ENCODE measurements at places on chromosomes 4 and X. TPM values are rescaled to one million over a fixed set of nuclear protein-coding genes. Genes with fewer than 3 reads are reported as not detected.

- peaks cover 16% of the 10 kb centered on the region for H3K4me1 ChIP-seq
- H3K36me3 ChIP-seq, result no peaks in the 10 kb centered on the region
- no peak overlapping the region for H3K27ac ChIP-seq
- no peak for DNase-seq
- H3K27me3 ChIP-seq, result no peaks in the 10 kb centered on the region
These were observed 67.0 kb downstream of the UCHL1 start for GRCh38 chr4:41323706-41324105.

DNA sequence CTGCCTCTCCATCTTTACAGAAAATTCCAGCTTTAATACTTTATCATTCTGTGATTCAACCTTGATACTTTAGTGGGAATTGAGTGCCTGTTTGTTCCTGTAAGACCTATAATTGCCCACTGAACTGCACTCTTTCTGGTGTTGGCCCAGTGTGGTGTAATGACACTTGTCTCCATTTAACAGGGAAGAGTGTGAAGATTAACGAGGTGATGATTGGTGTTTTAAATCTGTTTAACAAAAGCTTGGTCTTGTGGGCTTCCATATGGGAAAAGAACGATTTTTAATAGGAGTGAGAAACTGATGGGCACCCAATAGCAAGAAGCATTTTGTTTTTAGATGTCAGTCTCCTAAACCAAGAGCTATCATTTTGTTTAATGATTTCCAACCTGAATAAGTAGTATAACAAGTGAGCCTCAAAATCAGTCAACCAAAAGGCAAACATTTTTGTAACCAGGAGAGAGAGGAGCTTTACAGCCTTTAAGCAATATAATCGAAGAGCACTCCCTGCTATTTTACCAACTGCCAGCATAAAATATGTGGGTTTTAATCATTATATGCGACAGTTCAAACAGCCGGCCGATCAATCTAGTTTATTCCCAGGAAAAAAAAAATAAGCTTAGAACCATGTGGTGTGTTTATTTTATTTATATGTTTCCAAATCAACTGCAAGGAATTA is 50.2 kb downstream of the SUPT20HL1 start:
- H3K4me3 ChIP-seq, result no peak overlapping the region
- no peak overlapping the region for H3K27ac ChIP-seq
- peaks cover 77% of the 10 kb centered on the region for H3K27me3 ChIP-seq
- no peaks in the 10 kb centered on the region for H3K36me3 ChIP-seq

- H3K4me3 ChIP-seq, result no peak overlapping the region
- no peaks in the 10 kb centered on the region for H3K36me3 ChIP-seq
- peaks cover 51% of the 10 kb centered on the region for H3K27me3 ChIP-seq
- H3K27ac ChIP-seq, result no peak overlapping the region
- peaks cover 7% of the 10 kb centered on the region for H3K4me1 ChIP-seq
These were observed 82.0 kb upstream of the PSAPL1 start for GRCh38 chr4:7516773-7517144.

DNA sequence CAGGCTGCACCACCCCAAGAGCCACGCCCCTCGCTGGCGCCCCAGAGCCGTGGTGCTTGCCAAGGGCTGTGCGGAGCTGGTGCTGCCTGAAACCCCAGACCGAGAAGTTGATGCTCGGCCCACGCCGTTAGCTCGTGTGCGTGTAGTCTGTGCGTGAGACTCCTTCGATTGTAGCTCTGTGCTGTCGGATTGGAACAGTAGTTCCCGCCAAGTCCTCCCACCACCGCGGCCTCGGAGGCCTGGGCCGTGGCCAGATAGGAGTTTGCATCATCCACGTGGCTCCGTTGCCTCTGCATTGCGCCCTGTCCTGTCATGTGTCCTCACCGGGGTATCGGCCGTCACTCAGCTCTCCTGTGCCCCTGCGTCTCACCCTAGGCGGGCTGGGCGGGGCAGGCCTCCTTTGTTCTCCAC is 24.2 kb downstream of the TNIP2 start:
- peak overlapping the region; percentile 68 for H3K27ac ChIP-seq
- no peaks in the 10 kb centered on the region for H3K27me3 ChIP-seq
- peaks cover 75% of the 10 kb centered on the region for H3K36me3 ChIP-seq
- H3K4me3 ChIP-seq, result no peak overlapping the region
- H3K4me1 ChIP-seq, result no peaks in the 10 kb centered on the region
- no peak for DNase-seq

The GUCY1A1 gene
- total RNA-seq, result not detected

DNA sequence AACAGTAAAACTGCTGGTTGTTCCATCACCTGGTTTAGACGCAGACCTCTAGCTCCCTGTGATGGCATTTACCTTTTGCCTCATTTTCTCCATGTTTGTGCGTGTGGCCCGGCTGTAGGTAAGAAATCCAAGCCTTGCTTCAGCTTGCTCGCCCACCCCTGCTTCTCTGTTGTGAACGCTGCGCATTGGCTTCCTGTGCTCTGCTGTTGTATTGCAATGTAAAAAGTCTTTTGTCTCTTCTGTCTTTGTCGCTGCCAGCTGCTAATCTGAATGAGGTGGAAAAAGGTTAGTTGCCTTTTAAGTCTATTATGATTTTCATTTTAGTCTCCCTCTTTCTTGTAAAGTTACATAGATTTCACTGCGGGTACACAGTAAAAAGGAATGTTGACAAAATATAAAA is 127.3 kb upstream of the PACRGL start:
- no peaks in the 10 kb centered on the region for H3K36me3 ChIP-seq
- H3K4me1 ChIP-seq, result no peaks in the 10 kb centered on the region
- H3K27me3 ChIP-seq, result no peaks in the 10 kb centered on the region
- DNase-seq, result no peak
- H3K27ac ChIP-seq, result no peak overlapping the region

The DCAF4L1 gene
- total RNA-seq, result 0.72 TPM

The GYPE gene
- total RNA-seq, result not detected

GRCh38 chrX:129115935-129116334 is 407.4 kb downstream of the SMARCA1 start:
- H3K27ac ChIP-seq, result no peak overlapping the region
- H3K4me1 ChIP-seq, result no peaks in the 10 kb centered on the region
- no peaks in the 10 kb centered on the region for H3K36me3 ChIP-seq
- DNase-seq, result no peak
- H3K4me3 ChIP-seq, result no peak overlapping the region

DNA sequence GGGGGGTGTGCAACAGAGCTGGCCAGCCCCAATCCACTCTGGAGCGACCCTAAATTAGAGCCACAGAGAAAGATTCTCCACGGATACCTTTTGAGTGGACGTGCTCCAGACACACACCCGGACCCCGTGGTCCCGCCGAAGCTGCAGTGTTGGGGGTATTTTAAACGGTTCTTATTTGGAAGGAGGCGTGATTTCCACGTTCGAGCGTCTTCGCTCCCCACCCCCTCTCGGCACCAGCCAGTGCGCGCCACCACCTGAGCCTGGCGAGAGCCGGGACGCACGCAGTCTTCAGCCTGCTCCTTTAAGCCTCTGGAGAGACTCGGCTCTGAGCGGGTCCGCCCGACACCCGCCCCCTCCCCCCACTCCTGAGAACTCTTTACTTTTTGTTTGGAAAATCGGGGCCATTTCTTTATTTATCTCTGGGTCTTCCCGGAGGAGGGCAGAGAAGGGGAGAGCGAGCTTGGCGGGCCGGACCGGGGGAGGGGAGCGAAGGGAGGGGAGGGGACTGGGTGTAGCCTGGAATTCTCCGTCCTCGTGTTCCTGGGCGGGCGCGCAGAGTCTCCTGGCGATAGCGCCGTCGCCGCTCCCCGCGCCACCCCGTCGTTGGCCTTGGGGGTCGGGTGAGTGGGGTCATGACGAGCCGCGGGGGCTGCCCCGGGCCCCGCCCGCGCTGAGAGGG is 668 bp upstream of the PTCHD1 start:
- H3K36me3 ChIP-seq, result peaks cover 6% of the 10 kb centered on the region
- H3K27me3 ChIP-seq, result peaks cover 77% of the 10 kb centered on the region
- no peak for DNase-seq
- H3K4me1 ChIP-seq, result no peaks in the 10 kb centered on the region

GRCh38 chrX:74911494-74911893 is 13.8 kb downstream of the NEXMIF start:
- no peaks in the 10 kb centered on the region for H3K27me3 ChIP-seq
- H3K27ac ChIP-seq, result no peak overlapping the region
- no peaks in the 10 kb centered on the region for H3K4me1 ChIP-seq
- DNase-seq, result no peak
- no peaks in the 10 kb centered on the region for H3K36me3 ChIP-seq
- no peak overlapping the region for H3K4me3 ChIP-seq

- H3K36me3 ChIP-seq, result no peaks in the 10 kb centered on the region
- no peaks in the 10 kb centered on the region for H3K27me3 ChIP-seq
- H3K4me3 ChIP-seq, result no peak overlapping the region
- DNase-seq, result no peak
- no peaks in the 10 kb centered on the region for H3K4me1 ChIP-seq
These were observed 86.9 kb downstream of the EGF start for GRCh38 chr4:109999585-109999912.

DNA sequence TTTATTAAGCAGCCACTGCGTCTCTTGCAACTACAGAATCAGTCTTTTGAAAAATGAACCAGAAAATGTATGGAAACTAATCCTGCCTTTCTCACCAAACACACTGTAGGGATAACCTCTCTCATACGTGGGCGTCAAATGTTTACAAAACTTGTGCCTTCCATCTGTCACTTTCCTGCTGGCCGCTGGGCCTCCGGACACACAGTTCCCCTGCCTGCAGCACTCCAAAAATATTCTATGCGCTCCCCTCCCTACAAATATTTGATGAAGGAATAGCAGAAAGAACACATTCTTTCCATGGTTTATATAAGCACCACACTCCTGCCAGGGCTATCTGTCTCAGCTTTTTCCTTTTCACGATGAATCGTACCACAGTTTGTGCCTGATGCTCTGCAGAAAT is 14.9 kb upstream of the CYTL1 start:
- no peak overlapping the region for H3K4me3 ChIP-seq
- H3K27ac ChIP-seq, result no peak overlapping the region
- H3K36me3 ChIP-seq, result no peaks in the 10 kb centered on the region
- peaks cover 16% of the 10 kb centered on the region for H3K4me1 ChIP-seq

The FAT4 gene
- total RNA-seq, result 6.6 TPM

- H3K4me3 ChIP-seq, result no peak overlapping the region
- H3K36me3 ChIP-seq, result no peaks in the 10 kb centered on the region
- no peaks in the 10 kb centered on the region for H3K4me1 ChIP-seq
These were observed 312.0 kb upstream of the MAGEB2 start for GRCh38 chrX:29903360-29903759.

- peak; percentile 19 for DNase-seq
- H3K4me3 ChIP-seq, result no peak overlapping the region
- H3K27ac ChIP-seq, result no peak overlapping the region
- peaks cover 6% of the 10 kb centered on the region for H3K4me1 ChIP-seq
These were observed 22.0 kb upstream of the STK26 start for GRCh38 chrX:132001127-132001526.

GRCh38 chr4:122796801-122797404 is 29.7 kb upstream of the FGF2 start:
- H3K36me3 ChIP-seq, result no peaks in the 10 kb centered on the region
- no peak for DNase-seq
- no peak overlapping the region for H3K4me3 ChIP-seq
- H3K27me3 ChIP-seq, result no peaks in the 10 kb centered on the region
- H3K4me1 ChIP-seq, result peaks cover 20% of the 10 kb centered on the region

The ARHGAP6 gene
- not detected for total RNA-seq

DNA sequence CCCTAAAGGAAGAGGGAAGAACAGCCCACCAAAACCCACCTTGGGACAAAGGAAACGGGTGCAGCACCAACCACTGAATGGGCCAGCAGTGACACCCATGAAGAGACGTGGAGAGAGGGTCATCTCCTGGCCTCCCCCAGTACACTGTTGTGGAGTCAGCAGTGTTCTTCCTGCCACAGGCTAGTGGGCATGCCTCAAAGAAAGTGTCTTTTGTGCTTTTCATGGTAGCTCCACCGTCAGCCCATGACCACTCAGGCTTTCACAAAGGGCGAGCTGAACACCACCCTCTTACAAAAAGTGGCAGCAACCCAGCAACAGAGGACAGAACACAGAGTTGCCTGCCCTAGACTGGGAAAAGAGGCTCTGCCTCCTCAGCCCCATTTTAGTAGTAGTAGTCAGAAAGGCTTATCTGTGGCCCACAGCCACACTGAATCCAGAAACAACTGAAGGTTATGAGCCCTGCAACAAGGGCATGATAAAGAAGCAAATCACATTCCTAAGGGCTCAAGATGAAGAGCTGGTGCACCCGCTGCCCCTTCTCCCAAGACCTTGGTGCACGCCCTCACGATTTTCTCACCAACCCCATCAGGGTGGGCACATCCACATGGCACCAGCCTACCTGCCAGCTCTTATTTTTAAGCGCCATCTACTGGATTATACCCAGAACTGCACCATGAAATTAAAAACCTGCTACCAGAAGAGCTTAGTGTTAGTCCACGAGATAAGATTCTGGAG is 53.1 kb downstream of the RAB28 start:
- peak; percentile 11 for DNase-seq
- H3K27ac ChIP-seq, result no peak overlapping the region
- peaks cover 6% of the 10 kb centered on the region for H3K4me1 ChIP-seq
- no peaks in the 10 kb centered on the region for H3K27me3 ChIP-seq
- no peak overlapping the region for H3K4me3 ChIP-seq
- H3K36me3 ChIP-seq, result peaks cover 2% of the 10 kb centered on the region

The ARX gene
- not detected for total RNA-seq

Measured in MCF 10A (cell line).